Activated CD4-positive, CD25-positive, alpha-beta regulatory T cell treated with anti-CD3 and anti-CD28 coated beads, Interleukin-2, amount 50 U/mL, for 72 hours (primary cell): ENCODE measurements at places on chromosomes 7 and 10.

GRCh38 chr7:98974205-98974604 is 95.9 kb downstream of the TRRAP start:
- DNase-seq: no peak

- no peak for DNase-seq
Observed at GRCh38 chr10:63670291-63670898, 149.2 kb downstream of the REEP3 start.

GRCh38 chr10:18681971-18682411 is 22.8 kb downstream of the ARL5B start:
- no peak for DNase-seq

- DNase-seq: no peak
Observed at GRCh38 chr7:100489121-100489520, 5.4 kb downstream of the NYAP1 start.

- peak; percentile 30 for DNase-seq
Observed at GRCh38 chr7:2528481-2529095, 9.0 kb downstream of the LFNG start.

- no peak for DNase-seq
Observed at GRCh38 chr10:24915304-24915703, 37.1 kb downstream of the PRTFDC1 start.

DNA sequence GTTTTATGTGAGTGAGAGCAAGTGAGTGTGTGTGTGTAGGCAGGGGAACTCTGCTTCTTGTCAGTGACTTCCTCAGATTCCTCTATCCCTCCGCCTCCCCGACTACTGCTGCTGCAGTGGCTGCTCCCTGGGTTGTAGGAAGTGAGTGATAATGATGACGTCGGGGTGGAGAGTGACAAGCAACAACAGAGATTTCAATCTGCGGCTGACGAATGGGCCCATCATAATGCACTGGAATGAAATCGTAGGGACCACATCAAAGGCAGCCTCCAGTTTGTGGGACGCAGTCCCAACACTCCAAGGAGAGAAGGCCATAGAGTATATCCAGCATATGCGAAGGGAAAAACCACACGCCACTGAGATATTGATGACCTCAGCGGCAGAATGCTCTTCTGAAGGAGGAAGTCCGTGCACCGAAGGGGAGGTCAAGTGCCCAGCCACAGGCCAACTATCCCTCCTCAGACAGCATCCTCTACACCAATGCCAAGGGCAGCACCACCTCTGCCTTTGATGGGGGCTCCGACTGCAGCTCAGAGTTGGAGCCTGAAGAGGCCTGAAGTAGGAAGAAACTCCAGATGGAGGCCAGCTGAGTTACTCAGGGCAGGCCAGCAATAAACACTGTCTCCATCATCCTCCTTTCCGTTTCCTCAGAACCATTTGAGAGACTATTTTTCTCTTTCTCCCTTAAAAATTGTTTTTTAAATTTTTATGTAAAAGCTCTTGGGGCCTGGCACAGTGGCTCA is 11.3 kb upstream of the STMP1 start:
- no peak for DNase-seq

- no peak for DNase-seq
Observed at GRCh38 chr7:78649236-78649635, 804.2 kb downstream of the MAGI2 start.

- no peak for DNase-seq
Observed at GRCh38 chr7:137421366-137421765, 77.8 kb upstream of the PTN start.

- no peak for DNase-seq
Observed at GRCh38 chr10:123013456-123014419, 4.9 kb downstream of the ACADSB start.

GRCh38 chr7:24339575-24339974 is 55.6 kb downstream of the NPY start:
- no peak for DNase-seq

- no peak for DNase-seq
Observed at GRCh38 chr7:134444961-134445315, 14.0 kb downstream of the AKR1B1 start.

GRCh38 chr10:70324339-70324861 is 40.6 kb upstream of the NPFFR1 start:
- DNase-seq: no peak

GRCh38 chr7:77481615-77482014 is 55.5 kb upstream of the PTPN12 start:
- no peak for DNase-seq

DNA sequence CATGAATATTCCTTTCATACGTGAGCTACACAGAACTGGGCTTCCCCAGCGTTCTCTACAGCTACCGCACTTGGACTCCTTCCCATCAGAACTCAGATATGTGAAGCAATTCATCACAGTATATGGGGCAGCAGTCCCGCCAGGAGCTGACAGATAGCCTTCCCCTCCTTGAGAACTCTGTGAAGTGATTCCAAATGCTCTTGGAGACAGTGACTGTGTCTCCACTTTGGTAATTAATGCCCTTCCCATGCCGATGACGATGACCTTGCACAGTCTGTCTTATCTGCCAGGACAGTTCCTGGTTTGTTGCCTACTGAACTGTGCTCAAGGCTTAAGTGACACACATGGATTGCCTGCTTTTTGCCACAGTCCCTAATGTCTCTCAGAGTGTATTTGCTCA is 75.0 kb upstream of the AFAP1L2 start:
- no peak for DNase-seq

GRCh38 chr10:131758939-131759301 is 141.9 kb upstream of the PPP2R2D start:
- DNase-seq: no peak

GRCh38 chr7:106152313-106152665 is 40.2 kb upstream of the SYPL1 start:
- no peak for DNase-seq

- DNase-seq: no peak
Observed at GRCh38 chr10:72081210-72081609, 7.1 kb downstream of the SPOCK2 start.

- DNase-seq: no peak
Observed at GRCh38 chr10:47094126-47094525, 182.9 kb downstream of the PTPN20 start.

DNA sequence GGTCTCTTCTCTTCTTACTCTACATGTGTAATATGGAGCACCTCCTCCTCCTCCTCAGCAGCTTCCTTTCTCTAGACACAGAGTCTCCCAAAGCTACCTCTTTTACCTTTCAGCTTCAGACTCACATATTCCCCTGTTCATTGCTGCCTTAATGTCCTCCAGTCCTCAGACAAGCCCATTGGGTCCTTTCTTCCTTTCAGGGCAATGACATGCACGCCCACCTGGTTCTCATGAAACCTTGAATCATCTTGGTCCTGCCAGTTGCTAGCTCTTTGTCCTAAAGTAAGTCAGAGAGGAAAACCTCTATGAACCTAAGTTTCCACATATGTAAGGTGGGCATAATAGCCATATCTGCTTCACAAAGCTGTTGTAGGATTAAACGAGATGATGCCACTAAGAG is 227.0 kb downstream of the RPS24 start:
- DNase-seq: no peak

- DNase-seq: no peak
Observed at GRCh38 chr10:70847659-70848360, 32.1 kb downstream of the SGPL1 start.
